ENCODE measurements at places on chromosomes 16 and 17.

- DNase-seq, result no peak
Observed at GRCh38 chr17:6232732-6233101, 162.5 kb downstream of the WSCD1 start.

DNA sequence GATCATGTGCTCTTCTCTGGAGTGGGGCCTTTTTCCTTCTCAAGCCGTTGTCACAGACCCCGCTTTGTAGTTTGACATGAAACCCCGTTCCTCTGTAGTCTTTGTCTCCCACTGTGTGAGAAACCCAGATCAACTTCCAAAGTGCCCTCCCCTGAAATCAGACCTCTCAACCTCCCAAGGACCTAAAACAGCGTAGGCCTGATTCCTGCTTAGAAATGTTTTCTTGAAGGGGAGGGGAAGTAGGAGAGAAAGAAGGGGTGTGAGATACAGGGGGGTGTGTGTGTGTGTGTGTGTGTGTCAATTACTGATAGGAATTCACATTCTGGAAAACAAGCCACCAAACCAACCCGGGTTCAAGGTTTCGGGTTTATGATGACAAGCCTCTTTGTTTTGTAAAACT is 1.4 kb downstream of the UBE2O start:
- DNase-seq, result no peak

GRCh38 chr17:68676856-68677255 is 75.7 kb upstream of the FAM20A start:
- no peak for DNase-seq

- DNase-seq, result no peak
Observed at GRCh38 chr17:80254396-80255251, 6.0 kb upstream of the RNF213 start.

DNA sequence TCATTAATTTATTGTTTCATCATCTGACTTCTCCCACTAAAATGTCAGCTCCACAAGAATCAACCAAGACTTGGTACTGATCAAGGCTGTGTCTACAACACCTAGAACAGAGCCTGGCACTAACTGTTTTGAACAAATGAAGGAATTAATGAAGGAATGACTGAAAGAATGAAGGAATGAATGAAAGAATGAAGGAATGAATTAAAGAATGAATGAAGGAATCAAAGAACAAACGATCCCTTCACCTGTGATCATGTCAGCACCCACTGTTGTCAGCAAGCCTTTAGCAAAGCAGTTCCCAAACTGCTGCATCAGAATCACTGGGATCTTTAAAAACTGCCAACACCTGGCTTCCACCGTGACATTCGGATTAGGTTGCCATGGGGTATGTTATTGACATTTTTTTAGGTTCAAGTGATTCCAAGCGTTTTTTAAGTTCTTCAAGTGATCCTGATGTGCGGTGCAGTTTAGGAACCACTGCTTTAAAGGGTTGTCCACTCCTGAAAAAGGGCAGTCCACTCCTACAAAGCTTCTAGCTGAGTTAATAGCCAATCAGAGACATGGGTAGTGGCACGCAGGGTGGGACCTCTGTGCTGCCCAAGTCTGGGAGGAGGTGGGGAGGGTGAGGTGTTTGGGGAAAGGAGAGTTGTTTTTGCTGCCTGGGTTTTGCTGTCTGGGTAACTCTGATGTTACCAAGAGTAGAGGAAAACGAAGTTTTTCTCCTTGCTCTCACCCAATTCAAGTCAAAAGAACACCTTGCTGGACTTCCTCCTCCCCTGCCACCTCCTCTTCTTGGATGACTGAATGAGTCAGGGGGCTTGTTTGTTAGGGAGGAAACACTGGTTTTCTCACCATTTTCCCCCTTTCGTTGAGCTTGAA is 89.7 kb downstream of the RAB11FIP4 start:
- DNase-seq, result no peak

DNA sequence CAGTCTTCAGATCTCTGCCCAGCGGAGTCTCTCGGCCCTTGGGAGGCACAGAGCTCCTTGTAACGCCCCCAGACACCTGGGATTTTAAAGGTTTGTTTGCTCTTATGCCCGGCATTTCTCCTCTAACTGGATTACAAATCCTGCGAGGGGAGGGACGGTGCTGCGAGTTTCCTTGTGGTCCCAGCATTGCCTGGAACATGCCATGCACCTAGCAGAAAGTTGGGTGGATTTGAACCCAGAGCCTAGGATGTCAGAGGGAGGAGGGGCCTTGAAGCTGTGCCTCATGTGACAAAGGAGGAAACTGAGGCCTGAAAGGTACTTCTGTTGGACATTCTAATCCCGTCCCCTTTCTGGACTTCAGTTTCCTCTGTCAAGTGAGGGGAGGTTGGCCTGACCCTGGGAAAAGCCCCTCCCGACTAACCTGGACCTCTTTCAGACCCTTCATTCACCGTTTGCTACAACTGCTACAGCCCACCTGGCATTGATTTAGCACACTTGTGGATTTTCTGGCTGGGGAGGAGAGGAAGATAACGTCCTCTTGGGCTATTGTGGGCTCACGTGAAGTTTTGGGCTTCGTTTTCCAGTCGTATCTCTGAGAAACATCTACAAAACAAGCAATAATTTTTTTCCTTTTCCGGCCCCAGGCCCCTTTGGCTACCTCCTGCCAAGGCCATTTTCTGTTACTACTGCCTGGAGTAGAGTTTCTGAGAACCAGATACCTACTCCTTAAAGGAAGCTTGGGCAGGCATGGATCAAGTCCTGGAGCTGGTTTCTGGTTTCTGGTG is 30.9 kb downstream of the MRC2 start:
- DNase-seq, result no peak

DNA sequence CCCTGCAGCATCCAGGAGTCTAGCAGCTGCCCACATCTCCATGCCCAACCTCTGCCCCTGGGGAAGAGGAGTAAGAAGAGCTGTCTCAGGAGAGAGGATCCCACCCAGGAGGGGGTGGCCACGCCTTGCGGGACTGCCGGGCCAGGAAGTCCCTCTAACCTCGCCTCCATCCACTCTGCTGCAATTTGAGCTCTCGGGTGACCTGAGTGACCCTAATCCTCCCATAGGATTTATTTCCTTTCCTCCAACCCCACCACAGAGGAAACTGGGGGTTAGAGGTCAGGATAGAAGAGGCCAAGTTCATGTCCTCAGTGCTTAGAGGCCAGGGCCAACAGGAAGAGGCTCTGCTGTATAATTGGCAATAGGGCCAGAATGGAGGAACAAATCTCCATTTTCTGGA is 22.6 kb upstream of the NGFR start:
- DNase-seq, result no peak

GRCh38 chr16:27649021-27649420 is 99.1 kb downstream of the KATNIP start:
- no peak for DNase-seq

DNA sequence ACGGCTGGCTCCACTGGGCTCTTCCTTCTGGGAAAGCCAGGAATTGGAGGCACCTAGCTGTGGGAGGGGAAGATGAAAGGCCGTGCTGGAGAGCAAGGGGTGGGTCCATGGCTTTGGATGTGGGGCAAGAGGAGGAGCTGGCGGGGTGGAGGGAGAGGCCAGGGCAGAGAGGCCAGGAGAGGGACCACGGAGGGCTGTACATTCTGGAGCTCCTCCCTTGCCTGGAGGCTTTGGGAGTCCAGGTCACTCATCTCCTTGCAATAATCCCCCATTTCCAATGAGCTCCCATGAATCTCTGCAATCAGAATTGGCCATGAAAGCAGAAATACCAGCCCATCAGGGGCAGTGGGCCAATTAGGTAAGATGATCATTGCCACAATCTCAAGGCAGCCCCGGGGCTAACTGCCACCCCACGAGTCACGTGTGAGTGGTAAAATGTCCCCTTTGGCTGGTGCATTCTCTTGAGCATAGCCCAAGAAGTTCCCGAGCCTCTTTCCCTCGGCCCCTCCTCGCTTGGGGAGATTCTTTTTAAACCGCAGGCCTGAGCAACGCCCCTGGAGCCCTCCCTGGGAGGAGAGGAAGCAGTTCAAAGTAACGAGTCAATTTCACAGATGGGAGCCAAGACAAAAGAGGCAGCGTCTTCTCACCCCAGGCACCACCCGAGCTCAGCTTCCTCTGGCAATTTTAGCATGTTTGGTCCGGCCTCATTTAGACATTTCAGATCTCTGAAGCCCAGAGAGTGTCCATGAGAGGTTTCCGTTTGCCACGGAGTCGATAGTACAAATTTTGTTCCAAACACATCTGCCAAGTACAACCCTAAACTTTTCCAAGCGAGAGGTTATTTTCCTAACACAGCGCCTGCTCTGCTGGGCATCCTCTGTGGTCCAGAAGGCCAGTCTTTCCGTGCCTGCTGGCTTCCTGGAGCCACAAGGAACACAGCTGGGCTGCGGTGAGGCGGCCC is 13.4 kb downstream of the RTN4RL1 start:
- DNase-seq, result no peak

DNA sequence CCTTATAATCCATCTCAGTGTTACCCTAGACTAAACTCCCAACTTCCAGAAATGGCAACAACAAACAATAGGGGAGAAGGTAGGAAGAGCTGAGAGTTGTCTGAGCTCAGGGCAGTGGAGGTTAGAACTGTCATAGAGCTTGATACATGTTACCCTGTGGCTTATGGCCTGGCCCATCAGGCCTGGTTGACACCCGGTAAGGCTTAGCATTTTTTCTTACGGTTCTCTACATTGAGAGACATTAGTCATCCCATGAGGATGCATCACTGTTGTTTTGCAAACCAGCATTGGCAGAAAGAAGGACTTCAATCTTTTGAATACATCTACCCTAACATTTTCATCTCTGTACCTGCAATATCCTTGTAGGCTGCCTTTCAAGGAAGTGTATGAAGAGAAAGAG is 226.6 kb downstream of the PHKB start:
- DNase-seq, result no peak

DNA sequence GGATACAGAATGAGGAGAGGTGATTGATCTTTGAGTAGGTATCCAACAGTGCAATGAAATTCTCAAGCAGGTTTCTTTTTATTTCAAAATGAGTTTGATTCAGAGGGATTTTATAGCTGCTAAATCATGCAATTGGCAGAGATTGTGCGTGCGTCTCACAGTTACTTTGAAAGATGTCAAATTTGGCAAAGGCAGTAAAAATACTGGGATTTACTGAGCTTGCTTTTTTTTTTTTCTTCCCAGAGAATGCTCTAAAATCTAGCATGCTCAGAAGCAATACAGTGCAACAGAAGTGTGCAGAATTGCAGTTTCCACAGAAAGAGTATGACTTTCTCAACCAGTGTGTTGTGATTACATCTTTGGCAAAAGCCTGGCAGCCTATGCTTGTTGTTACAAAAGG is 410.7 kb upstream of the GOT2 start:
- no peak for DNase-seq

- DNase-seq, result no peak
Observed at GRCh38 chr16:55628306-55628968, 27.4 kb upstream of the SLC6A2 start.
